LNCaP clone FGC (cell line): ENCODE measurements at places on chromosomes 6 and 20.

- DNase-seq = no peak
Measured at GRCh38 chr20:46361381-46361780, 45.0 kb downstream of the ELMO2 start.

DNA sequence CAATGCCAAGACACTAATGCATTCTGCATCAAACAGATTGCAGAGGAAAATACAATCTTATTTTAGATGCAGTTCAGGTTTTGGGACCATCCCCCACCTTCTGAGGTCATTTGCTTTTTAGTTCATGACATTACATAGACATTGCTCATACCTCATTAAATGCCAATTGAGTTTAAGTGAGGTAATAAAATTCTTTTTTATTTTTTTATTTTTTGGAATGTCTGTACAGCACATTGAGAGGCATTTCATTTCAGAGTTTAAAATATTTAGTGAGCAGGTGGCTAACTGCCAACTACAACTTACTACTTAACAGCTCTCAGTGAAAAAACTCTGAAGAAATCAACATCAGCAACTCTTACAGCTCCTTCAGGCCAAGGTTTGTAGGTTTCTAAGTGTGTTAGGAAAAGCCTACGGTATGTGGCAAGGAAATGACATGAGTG, 482.2 kb upstream of the RNF217 start:
- no peak for DNase-seq

GRCh38 chr6:6923605-6924004, 184.2 kb upstream of the RREB1 start:
- DNase-seq = no peak

- DNase-seq = no peak
Measured at GRCh38 chr6:136964398-136964797, 42.3 kb downstream of the SLC35D3 start.

DNA sequence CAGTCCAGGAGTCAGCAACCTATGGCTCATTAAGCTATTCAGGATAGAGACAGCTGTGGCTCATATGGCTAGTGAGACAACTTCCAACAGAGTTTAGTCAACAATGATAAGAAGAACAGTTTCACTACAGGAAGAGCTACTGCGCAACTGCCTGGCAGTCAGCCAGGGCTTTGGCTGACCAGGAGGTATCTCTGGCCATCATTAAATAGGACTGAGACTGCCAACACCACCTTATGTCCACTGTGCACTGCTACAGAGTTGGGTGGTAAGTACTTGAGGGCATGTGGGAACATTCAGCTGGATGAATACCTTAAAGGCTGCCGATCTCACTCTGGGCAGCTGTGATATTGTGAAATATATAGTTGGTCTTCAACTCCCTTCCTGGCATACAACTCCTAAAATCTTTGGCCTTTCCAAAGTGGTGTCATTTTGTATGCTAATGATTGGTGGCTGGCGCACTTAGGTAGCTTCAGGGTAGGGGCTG, 52.2 kb upstream of the FAM83C start:
- peak; percentile 94 for DNase-seq

DNA sequence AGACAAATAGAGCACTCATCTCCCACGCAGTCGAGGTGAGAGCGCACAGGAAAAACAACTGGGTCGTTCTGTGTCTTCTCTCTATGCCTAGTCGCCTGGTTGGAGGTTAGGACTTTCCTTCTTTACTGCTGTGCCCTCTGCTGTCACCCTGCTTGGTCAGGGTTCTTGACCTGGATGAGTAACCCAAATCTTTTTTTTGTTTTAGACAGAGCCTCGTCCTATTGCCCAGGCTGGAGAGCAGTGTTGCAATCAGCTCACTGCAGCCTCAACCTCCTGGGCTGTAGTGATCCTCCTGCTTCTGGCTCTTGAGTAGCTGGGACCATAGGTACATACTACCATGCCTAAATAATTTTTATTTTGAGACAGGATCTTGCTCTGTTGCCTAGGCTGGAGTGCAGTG, 24.5 kb downstream of the PRPF6 start:
- DNase-seq = no peak

DNA sequence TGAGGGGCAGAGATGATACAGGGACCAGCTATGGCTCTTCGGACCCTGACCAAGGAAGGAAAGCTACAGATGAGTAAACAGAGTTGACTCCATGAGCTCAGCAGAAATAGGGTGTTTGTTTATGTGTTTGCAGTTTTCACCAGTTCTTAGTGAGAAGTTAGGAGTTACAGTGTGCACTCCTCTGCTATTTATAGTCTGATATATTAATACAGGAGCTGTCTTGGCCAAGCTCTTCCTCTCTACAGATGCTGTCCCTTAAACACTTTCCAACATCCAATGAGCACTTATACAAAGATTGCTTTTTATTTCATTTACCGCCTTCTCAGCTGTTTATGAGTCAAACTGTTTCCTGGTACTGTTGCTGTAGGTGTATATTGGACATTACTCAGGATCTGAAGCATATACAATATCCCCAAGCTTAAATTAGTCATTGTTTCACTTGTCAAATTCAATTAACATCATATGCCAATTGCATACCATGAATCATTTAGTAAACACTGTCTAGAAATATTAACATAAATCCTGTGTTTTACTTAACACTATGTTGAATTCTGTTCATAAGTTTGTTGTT, 618.0 kb downstream of the PRKN start:
- DNase-seq = no peak

DNA sequence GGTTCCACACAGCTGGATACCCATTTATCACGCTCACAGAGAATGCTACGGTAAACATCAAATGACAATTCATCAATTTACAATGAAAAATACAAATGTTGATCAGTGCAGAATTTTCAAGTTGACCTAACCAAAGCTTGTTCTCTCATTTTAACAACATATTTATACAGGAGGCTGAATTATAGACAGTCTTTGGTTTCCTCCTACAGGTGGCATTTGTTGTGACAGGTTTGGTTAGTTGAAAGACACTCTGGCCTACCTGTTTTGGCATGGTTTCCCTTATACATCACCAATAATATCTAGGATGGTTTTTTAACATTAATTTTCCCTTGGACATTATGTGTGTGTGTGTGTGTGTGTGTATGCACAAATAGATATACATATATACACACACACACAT, 642.5 kb upstream of the MMS22L start:
- DNase-seq = no peak
